Naive B cell (primary cell): ENCODE measurements at places on chromosomes 12 and 14.

- no peak for DNase-seq
Observed at GRCh38 chr12:94615260-94616181, 34.8 kb downstream of the TMCC3 start.

DNA sequence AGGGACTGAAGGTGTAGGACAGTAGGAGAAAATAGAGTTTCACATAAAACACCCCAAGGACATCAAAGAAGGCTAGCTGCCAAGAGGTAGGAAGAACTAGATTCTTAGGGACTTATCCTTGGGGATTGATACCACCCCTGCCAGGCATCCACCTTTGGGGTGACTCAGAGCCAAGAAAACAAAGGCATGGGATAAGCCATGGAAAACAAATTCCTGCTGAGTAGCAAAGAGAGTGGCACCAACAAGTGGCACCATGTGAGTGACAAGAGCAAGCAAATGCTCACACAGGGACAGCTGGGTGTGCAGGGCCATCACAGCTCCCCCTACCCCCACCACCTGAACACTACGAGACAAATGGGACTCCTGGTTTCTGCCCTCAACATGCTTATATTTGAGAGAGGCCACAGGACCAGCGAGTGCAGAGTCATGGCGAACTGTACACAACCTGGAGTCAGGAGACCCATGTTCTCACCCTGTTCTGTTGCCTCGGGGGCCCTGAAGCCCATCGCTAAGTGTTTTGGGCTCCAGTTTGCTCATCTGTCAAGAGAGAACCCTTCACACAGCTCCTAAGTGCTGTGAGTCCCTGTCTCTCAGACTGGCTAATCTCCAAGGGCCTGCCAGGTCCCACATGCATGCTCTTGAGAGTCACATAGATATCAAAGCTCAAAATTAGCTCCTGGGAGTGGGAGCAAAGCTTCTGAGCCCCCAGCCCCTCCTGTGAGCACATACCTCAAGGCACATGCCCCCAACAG, 91.9 kb downstream of the DPF3 start:
- DNase-seq: no peak

DNA sequence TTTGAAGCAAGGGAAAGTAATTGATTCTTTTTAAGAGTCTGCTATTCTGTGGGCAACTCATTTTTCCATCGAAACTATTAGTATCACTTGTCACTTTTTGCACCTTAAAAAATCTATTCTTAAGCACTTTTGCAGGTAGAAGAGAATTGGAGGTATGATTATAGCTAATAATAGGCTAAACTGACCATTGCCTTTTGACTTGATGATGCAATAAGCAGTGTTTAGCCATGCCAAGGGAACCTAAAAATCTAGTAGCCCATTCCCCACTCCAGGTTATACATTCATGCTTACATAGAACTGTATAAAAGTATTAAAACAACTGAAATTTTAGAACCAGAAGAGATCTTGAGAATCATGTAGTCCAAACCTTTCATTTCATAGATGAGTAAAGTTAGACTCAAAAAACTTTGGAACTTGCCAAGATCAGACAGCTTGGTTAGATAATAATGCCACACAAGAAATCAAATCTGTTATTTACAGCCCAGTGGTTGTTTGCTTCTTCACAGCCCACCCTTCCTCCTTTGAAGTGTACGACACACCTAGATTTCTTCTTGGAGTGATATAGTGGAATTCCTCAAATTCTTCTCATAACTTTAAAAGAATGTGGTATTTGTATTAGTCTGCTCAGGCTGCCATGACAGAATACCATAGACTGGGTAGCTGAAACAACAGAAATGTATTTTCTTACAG, 21.7 kb upstream of the GARIN2 start:
- DNase-seq: no peak

GRCh38 chr12:32864731-32865130, 31.8 kb downstream of the PKP2 start:
- no peak for DNase-seq

DNA sequence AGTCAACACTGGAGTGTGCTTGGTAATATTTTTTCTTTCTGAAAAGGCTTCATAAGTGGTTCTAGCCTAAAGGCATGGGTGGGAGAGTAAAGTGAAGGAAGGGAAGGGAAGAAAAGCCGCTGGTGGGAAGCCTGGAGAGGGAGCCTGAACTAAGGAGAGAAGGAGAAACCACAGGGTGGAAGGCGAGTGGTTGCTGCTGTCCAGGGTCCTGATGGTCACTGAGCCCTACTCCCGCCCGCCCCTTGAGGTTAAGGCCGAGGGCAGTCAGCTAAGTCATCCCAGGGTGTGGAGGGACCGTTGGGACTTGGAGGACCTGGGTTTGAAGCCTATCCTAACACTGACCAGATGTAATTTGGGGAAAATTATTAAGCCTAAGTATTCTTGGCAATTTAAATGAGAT, 189.1 kb downstream of the PIWIL1 start:
- DNase-seq: no peak

DNA sequence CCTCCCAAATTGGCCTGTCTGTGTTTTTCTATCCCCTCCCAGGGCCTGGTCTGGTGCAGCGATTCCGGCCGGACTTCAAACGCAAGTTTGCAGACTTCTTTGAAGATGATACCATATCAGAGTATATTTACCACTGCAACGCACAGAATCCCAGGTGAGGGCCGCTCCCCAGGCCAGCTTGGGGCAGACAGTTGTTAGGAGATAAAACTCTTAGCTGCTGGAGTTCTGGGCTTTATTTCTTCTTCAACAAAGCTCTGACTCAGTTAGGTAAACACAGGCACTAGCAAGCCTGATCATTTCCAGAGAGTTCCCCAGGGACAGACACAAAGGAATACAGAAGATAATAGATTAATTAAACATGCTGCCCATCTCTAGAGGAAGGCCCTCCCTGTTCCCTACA, 8.3 kb downstream of the ABHD4 start:
- no peak for DNase-seq

GRCh38 chr12:105929192-105929591, 209.6 kb downstream of the NUAK1 start:
- DNase-seq: no peak

DNA sequence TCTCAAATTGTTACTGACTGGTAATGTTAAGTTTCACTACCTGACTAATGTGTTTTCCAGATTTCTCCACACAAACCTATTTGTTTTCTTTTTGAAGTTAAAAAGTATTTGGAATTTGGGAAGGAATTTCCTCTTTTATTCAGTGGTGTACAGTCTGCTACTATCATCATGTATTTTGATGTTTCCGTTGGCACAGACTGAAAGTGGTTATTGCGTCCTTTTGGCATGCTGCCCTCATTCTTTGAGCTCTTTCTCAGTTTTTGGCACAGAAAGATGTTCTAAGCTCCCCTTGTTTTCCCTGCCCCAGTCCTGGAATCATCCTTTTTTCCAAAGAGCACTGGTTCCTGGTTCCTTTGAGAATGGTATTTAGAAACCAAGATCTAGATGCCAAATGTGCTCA, 31.4 kb upstream of the RTRAF start:
- no peak for DNase-seq

GRCh38 chr12:128694445-128694844, 129.3 kb downstream of the SLC15A4 start:
- no peak for DNase-seq

- no peak for DNase-seq
Observed at GRCh38 chr12:86799616-86800015, 543.4 kb upstream of the MGAT4C start.

- no peak for DNase-seq
Observed at GRCh38 chr12:2690348-2691005, 104.3 kb upstream of the FKBP4 start.

DNA sequence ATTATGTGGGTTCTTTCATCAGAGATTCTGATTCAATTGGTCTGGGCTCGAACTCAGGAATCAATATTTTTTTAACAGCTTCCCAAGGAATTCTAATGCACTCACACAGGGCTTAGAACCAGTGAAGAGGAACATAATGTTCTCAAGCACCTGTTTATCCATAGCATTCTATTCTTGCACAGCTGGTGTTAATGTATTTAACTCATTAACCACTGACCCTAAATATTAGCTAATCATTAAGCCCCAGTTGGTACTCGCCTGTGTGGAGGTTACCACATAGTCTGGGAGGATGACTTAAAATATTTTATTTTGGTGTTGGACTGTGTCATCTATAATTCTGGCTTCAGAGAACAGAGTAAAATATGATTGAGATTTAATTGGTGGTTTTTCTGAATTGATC, 45.3 kb downstream of the LRP6 start:
- no peak for DNase-seq

- DNase-seq: no peak
Observed at GRCh38 chr14:94394025-94394493, 5.7 kb upstream of the SERPINA1 start.
